ENCODE measurements at places on chromosomes 13 and 19.
A peak's percentile ranks its signal among the peaks of the same experiment; 100 is the strongest.

- DNase-seq: peak; percentile 41
Measured at GRCh38 chr19:44344255-44344654, 12.2 kb downstream of the ZNF112 start.

DNA sequence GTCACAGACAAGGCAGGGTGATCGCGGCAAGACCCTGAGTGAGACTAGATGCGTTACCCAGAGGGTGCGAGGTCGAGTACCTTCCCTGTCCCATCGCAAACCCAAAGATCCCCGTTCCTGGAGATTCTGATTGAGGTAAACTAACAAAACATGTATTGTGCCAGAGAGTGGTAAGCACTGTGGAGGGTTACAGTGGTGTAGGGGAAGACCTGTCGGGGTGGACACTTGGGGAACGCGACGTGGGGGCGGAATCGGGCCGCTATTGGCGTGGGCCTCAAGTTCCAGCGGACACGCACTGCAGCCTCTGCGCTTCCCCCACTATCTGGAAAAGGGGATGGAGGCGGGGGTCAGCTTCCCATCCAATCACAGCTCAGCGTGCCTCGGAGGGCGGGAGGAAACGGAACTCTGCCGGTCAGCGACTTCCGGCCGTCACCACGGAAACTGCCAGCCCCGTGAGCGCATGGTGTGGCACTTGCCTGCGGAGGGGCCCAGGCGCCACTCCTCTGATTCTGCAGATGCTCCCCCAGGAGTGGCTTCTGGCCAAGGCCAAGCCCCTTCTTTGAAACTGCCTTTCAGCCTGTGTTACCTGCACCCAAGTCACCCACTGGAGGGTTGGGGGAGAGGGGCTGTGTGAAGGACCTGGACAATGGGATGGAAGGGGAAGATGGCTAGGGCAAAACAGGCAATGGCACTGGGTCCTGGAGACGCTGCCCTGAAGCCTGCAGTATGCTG, 1.0 kb upstream of the UBE2M start:
- no peak for DNase-seq

GRCh38 chr13:24217601-24218281, 57.2 kb downstream of the SPATA13 start:
- peak; percentile 74 for DNase-seq

GRCh38 chr19:28523619-28524018, 689.3 kb downstream of the UQCRFS1 start:
- DNase-seq: no peak

DNA sequence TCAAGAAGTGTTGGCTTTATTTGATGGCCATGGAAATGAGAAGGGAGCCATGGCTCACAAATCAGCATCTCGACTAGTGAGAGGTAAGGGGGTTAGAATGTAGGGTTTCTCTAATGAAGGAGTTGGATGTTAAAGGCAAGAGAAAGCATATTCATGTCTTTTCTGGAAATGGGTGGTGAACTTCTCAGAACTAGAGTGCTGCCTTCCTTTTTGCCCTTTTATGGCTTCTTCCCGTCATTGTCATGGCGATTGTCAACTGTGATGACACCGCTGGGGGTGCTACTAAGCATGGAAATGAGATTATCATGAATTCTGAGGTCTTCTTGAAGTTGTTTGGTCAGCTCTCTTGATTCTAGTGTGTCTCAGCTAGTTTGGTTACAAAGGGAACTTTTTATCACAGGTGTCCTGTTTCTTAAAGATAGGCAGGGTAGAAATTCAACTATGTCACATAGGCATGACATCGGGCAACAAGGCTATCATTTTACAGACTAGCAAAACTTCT, 180.4 kb downstream of the LIG4 start:
- no peak for DNase-seq

DNA sequence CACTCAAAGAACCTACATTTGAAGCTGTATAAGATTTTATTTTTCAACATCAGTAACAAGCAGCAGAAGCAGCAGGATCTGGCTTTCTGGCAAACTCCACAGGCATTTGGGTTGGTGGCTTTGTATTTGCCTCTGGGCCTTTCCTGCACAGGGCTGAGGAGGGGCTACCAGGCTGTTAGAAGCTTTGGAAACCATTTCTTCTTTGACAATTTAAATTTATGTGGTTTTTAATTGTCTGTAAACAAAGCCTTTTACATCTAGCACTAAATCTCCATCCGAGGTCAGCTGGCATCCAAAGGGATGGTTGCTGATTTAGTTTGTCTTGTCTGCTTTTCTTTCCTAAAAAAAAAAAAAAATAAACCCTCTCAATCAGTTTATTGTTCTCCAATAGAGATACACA, 127.5 kb upstream of the OBI1 start:
- DNase-seq: no peak

- no peak for DNase-seq
Measured at GRCh38 chr13:113126265-113127150, 3.9 kb downstream of the F10 start.

Measured in MV-4-11 (cell line).